ENCODE measurements at places on chromosomes 13 and 19. TPM values are rescaled to one million over a fixed set of nuclear protein-coding genes. Genes with fewer than 3 reads are reported as not detected.

- DNase-seq: no peak
Measured at GRCh38 chr13:100584896-100585295, 3.7 kb downstream of the GGACT start.

DNA sequence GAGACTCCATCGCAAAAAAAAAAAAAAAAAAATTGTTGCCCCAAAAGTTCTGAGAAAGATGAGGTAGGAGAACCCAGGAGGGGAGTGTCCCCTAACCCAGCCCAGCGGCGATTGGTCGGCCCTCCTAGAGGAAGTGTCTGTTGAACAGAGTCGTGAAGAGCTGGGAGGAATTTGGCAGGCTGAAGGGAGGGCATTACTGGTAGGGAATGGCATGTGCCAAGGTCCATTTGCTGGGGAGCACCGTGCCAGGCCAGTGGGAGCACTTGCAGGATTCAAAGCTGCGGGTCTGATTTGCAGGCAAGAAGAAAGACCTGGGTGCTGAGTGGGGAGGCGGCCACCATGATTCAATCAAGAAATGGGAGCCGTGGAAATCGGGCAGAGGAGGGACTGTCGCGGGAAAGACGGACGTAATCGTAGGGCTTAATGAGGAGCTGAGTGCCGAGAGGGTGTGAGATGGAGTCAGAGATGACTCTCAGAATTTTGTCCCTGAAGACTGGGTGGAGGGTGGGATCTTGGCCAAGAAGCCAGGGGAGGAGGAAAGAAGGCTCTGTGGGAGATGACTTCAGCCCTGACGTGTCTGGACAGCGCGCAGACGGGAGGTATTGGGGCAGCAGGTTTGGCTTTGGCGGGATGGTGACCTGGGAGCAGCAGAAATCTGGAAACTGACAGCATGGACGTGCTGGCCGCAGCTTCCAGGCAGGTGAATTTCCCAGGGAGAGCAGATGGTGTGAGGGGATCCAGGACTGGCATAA is 15.4 kb downstream of the CERS4 start:
- no peak for DNase-seq

RXFP2 gene
- not detected for total RNA-seq

GRCh38 chr19:34722353-34722752 is 11.7 kb upstream of the ZNF181 start:
- no peak for DNase-seq

DNA sequence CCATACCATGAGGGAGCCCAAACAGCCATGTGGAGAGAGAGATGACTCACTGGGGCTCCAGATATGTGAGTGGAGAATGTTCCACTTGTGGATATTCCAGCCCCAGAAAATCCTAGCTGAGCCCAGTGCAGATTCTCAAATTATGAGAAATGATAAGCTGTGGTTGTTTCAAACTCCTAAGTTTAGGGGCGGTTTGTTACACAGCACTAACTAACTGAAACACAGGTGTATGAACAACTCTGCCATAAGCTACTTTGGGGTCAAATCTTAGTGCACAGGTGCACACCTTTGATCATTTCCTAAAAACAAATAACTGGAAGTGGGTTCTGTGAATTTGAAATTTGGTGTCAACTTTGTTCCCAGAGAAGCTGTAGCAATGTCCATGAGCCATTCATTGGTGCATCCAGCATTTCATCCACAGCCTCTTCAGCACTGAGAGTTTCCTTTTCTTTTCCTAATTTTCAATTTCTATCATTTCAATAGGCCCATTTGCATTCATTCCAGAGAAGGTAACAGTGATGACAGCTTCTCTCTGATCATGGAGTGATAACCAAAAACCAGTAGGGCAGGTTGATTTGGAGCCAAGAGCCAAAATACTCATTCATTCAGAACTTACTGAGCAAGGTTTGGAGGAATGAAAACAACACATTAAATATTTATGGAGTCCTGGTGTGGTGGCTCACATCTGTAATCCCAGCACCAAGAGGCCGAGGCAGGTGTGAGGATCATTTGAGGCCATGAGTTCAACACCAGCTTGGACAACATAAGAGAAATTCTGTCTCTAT is 8.8 kb upstream of the CLPP start:
- peak; percentile 57 for DNase-seq

GRCh38 chr19:10453852-10454251 is 33.5 kb downstream of the PDE4A start:
- DNase-seq: no peak

- no peak for DNase-seq
Measured at GRCh38 chr19:31674503-31675192, 325.4 kb upstream of the TSHZ3 start.

TBC1D4 gene
- 15.7 TPM for total RNA-seq

ZIC2 gene
- total RNA-seq: 13.6 TPM

DNA sequence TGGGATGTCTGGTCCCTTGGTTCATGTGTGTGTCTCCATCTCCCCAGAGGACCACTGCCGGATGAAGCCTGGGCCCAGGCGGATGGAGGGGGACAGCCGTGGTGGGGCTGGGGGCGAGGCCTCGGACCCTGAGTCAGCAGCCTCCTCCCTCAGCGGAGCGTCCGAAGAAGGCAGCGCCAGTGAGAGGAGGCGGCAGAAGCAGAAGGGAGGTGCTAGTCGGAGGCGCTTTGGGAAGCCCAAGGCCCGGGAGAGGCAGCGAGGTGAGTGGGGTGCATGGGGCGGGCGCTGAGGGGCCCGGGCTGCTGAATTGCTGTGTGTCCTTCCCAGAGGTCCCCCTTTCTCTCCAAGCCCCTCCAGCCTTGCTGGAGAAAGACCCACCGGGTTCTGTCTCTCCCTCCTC is 3.2 kb downstream of the CCDC106 start:
- DNase-seq: peak; percentile 10

PEX11G gene
- 10.5 TPM for total RNA-seq

All from PC-9 (cell line).